HCT116 (cell line): ENCODE measurements at places on chromosomes 5 and 9. TPM values are rescaled to one million over a fixed set of nuclear protein-coding genes. Genes with fewer than 3 reads are reported as not detected.

The HBEGF gene
- 12.3 TPM for total RNA-seq

DNA sequence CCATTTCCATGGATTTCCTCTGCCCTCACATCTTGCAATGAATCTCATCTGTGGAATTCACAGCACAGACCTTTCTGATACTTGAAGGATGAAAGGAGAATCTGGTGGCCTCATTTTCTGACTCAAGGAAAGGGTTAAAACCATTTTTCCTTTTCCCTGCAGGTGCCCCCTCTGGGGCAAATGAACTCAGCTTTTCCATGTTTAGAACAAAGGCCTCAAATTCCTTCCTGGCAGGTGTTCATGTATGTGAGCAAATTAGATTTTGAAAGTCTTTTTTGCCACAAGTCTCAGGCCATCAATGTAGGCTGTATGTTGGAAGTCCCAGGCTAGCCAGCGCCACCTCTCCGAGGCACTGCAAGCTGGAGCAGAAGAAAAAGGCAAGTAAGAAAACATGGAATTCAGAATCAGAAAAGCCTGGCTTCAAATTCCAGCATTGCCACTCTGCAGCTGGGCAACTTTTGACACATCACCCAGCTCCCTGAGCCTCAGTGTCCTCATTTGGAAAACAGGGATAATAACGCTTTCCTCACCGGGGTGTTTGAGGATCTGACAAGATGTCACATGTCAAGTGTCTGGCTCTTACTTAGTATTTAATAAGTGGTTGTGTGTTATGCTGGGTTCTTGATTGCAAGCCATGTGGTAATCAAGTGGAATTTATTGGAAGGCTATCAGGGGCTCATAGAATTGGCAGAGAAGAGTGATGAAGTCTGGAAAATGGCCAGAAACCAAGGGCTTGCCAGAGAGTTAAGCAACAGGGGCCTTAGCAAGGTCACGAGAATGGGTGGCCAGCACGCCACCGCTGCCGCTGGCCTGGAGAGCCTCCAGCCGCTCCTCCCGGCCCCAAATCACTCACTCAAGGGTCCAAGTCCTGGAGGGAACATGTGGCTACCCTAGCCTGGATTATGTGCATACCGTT lies 48.4 kb upstream of the SMIM23 start:
- DNase-seq: no peak

- DNase-seq: no peak
Observed at GRCh38 chr5:180098991-180099732, 27.6 kb upstream of the RNF130 start.

The C5orf34 gene
- total RNA-seq: 4.8 TPM

The ARL10 gene
- total RNA-seq: 0.05 TPM

DNA sequence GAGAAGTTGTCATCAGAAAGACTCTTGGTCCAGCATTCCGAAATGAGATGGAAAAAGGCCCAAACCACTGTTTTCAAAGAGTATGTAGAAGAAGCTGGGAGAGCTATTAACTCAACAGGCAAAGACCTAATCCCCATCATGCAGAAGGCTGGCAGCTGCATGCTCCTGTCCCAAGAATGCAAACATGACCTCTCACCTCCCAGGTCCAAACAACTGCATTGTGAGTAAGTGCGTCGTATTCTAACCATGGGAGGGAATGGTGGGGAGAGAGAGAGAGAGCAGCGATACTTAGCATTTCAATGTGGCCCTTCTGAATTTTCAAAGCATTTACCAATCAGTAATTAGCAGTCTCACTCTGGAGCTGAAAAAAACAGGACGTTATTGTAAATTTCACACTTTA lies 27.6 kb downstream of the TRPC7 start:
- no peak for DNase-seq

GRCh38 chr9:114371973-114372917 lies 15.5 kb downstream of the AKNA start:
- no peak for DNase-seq

- no peak for DNase-seq
Observed at GRCh38 chr5:126677121-126677520, 76.4 kb downstream of the PHAX start.

The SLC23A1 gene
- total RNA-seq: not detected

The FAM169A gene
- 23.2 TPM for total RNA-seq

- DNase-seq: no peak
Observed at GRCh38 chr9:89750117-89750791, 145.4 kb downstream of the GADD45G start.

The PHF24 gene
- total RNA-seq: 0.47 TPM

The DND1 gene
- total RNA-seq: 2.3 TPM

GRCh38 chr5:71864730-71865601 lies 145.9 kb downstream of the CARTPT start:
- DNase-seq: no peak

The ARHGEF37 gene
- 7.0 TPM for total RNA-seq

The PCDHB2 gene
- total RNA-seq: not detected

The MYMK gene
- total RNA-seq: not detected

DNA sequence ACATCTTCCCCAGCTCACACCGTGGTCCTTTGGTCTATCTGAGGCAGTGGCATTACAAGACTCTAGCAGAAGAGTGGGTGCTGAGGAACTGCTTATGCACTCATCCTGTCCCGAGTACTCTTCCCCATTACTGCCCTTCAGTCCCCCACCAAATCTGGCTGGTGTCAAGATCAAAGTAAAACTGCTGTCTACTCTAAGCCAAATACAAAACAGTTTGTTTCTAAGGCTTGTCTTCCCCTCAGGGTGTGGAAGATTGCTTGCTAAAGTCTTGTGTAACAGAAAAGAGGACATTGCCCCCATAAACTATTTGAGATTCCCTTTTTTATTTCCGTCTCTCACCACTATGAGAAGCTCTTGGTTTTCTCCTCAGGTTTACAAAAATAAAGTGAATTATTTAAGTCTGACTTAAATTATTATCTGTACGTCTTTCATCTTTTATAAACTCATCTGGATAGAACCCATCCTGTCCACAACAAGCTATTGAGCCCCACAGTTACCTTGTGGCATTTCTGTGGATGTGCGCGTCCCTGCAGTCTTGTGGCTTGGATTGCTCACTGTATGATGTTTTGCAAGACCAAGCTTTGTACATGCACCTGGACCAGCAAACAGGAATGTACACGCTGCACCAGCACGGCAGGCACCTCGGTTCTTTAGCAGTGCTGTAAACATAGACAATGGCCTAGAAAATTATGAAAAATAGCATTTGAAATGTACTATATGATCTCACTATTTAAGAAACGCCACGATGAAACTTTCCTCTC lies 61.0 kb downstream of the CYSTM1 start:
- DNase-seq: no peak

DNA sequence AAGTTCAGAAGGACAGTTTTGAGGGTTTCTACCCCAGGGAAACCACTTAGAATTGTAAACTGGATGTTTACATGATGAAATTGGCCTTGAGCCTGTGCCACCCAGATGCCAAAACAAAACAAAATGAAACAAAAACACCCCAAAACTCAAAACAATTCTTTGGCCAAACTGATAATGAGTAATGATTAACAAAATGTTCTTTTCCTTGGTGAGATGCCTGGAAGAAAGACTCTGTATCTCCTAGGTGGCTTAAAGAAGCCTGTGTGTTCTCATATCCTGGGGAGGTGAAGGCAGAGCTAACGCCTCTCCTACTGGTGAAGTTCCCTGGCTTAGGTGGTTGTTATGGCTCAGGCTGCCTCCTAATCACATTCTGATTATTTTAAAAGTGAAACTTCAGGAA lies 120.5 kb downstream of the NPR3 start:
- DNase-seq: no peak

GRCh38 chr9:71634752-71635151 lies 133.6 kb downstream of the CEMIP2 start:
- no peak for DNase-seq

GRCh38 chr5:147754372-147755122 lies 28.0 kb downstream of the JAKMIP2 start:
- DNase-seq: no peak

The MUSK gene
- not detected for total RNA-seq

The PTGES gene
- 17.2 TPM for total RNA-seq

The PCDHA9 gene
- not detected for total RNA-seq

DNA sequence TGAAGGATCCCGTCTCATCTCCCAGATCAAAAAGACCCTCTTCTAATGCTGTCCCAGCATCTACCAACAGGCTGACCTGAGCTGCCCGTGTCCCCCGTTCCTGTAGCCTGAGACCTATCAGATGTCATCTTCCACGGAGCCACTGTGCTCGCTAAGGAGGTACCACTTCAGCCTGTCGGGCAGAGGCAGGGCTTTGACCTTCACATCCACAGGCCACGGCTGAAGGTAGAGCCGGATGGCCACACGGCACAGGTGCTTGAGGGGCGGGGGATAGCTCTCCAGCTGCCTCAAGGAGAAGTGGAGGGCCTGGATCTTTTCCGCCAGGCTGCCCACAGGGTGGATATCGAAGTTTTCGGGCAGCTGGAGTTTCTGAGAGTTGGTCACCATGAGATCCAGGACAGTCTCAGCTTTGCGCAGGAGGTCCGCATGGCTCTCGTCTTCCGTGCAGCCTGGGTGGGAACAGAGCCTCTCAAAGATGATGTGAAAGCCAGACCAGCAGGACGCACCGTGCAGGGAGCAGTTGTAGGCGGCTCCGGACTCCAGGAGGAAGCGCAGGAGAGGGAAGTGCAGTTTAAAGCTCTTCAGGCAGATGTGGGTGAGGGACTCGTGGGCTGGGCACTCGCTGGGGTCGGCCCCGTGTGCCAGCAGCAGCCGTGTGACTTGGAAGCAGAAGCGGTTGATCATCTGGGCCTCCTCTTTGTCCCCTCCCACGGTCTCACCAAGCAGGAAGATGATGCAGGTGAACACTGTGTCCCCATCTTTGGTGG lies 4.1 kb downstream of the ASB6 start:
- no peak for DNase-seq

The FEM1C gene
- 27.5 TPM for total RNA-seq

- no peak for DNase-seq
Observed at GRCh38 chr5:97494465-97494864, 311.4 kb upstream of the RIOK2 start.

GRCh38 chr5:115666023-115666422 lies 40.2 kb upstream of the TMED7 start:
- no peak for DNase-seq

DNA sequence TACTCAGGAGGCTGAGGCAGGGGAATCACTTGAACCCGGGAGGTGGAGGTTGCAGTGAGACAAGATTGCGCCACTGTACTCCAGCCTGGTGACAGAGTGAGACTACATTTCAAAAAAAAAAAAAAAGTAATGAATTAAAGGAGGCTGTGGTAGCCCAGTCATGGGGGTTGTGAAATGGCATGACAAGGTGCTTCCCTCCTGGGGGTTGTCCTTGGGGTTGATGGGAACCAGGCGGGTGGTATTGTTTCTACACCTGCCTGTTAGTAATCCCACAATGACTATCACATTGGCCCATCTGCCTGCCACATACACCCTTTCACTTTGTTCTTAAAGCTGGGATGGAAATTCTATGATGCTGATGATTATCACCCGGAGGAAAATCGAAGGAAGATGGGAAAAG lies 5.6 kb downstream of the IDNK start:
- no peak for DNase-seq

The WNK2 gene
- 24.4 TPM for total RNA-seq
